ENCODE measurements at places on chromosomes 11 and 22. TPM values are rescaled to one million over a fixed set of nuclear protein-coding genes. Genes with fewer than 3 reads are reported as not detected.
A peak's percentile ranks its signal among the peaks of the same experiment; 100 is the strongest.

OR4A16 gene
- not detected for total RNA-seq

BIK gene
- total RNA-seq: 3.1 TPM

TREH gene
- total RNA-seq: not detected

GRIK4 gene
- not detected for total RNA-seq

SCGB1D2 gene
- total RNA-seq: not detected

OR2D2 gene
- 0.94 TPM for total RNA-seq

MIF gene
- total RNA-seq: 1,313 TPM

GRCh38 chr11:72637198-72637597 is 37.0 kb downstream of the PDE2A start:
- no peak for DNase-seq

- DNase-seq: peak; percentile 64
Measured at GRCh38 chr22:36329254-36330078, 58.3 kb downstream of the MYH9 start.

DNA sequence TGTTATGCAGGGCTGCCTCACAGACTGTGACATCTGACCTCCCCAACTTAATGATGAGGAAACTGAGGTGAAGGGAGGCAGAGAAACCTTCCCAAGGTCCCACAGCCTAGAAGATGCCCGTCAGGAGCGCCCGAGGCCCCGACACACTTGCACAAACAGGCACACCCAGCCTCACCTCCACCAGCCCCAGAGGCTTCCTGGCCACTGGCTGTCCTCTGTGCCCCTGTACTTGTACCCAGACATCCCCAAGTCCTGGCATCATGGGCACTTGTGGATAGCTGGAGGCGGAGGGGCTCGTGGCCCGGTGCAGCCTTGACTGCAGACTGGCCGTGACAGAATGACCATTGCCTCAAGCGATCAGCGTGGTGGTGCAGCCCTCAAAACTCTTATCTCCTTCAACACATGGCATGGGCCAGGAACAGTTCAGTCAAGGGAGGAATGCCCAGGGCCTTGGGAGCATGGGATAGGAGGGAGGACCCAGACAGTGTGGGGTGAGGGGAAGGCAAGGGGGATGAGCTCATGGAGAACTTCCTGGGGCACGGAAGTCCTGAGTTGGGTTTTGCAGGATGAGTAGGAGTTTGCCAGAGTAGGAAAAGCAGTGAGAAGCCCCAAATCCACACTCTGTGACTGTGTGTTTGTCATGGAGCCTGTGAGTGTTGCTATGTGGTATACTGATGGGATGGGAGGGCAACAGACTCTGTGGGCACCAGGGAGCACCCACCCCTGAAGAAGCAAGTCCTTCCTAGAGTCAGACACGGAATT is 25.8 kb upstream of the PPARA start:
- no peak for DNase-seq

DNA sequence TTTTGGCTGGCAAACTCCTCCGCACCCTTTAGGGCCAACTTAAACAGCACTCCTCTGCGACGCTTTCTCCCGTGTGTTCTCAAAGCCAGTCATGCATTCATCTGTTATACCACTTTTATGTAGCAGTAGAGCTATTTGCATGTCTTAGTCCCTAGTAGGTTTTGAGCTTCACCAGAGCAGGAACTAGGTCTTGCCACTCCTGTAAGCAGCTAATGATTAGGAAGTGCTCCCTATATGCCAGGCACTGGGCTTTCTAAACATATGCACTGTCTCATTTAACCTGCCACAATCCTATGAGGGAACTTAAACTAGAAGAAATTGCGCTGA is 180.8 kb downstream of the DBX1 start:
- no peak for DNase-seq

DNA sequence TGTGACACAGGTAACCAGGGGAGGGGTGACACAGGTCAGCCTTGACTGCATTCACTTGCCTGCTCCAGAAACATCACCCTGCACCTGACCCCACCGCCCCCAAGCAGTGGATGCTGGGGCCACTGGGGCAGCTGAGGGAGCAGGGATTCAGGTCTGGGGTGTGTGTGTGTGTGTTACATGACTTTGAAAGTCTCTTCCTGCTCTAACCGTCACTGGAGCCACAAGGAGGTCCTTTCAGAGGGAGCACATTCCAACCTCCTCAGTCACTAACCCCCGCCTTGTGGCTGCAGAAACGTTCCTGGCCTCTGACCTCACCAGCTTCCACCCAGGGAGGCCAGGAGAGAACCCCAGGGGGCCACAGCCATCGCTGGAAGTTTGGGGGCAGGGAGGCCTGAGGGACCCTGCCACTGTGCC is 2.9 kb upstream of the FOSL1 start:
- DNase-seq: no peak

DNA sequence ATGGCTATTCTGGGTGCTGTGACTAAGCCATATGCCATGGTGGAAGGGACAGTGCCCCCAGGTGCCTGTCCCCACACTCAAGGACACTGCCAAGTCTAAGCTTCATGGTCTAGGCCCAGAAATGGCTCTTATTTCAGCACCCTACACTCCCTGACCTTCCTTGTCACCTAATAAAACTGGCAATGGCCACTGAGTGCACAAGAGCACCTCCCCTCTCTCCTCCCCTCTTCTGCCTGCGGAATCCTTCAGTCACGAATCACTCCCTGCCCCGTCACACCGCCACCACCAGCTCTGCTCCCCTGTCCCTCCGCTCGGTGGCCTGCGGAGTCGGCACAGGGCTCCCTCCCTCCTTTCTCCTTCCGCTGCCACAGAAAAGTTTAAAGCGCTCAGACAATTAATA is 19.0 kb upstream of the LMO1 start:
- DNase-seq: no peak

GRCh38 chr22:29916007-29916544 is 33.1 kb downstream of the MTMR3 start:
- DNase-seq: no peak

GRCh38 chr11:8008212-8008611 is 21.1 kb downstream of the EIF3F start:
- no peak for DNase-seq

- DNase-seq: no peak
Measured at GRCh38 chr11:17267576-17267975, 9.0 kb upstream of the NUCB2 start.

DNA sequence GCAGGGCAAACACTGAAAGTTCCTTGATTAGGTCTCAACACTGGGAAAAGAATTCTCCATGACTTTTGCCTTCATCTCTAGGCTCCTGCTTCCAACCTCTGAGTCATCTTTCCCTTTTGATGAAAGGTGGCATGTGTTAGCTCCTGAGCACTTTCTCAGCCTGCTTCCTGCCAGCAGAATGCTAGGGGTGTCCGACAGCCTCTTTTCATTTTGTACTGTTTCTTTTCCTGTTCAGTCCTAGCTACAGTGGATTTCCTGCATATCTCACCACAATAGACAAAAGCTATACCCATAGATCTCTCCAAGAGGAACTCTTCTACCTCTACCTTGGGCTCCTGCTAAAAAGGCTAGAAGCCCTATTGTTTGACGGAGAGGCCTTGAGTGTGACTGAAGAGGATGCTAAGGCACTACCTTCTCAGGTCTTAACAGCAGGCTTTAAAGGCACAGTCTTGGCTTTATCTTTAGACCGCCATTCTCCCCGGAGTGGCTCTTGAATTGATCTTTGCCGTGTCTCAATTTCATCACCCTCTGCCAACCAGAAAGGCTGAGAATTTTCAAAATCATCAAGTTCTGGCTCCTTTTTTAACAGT is 145.5 kb downstream of the RBFOX2 start:
- DNase-seq: no peak

GRCh38 chr11:124402326-124402922 is 3.6 kb upstream of the OR8B3 start:
- DNase-seq: peak; percentile 32

- no peak for DNase-seq
Measured at GRCh38 chr11:75188671-75189070, 37.8 kb downstream of the SLCO2B1 start.

GRCh38 chr11:80084608-80085007 is 643.8 kb upstream of the TENM4 start:
- DNase-seq: no peak

DNA sequence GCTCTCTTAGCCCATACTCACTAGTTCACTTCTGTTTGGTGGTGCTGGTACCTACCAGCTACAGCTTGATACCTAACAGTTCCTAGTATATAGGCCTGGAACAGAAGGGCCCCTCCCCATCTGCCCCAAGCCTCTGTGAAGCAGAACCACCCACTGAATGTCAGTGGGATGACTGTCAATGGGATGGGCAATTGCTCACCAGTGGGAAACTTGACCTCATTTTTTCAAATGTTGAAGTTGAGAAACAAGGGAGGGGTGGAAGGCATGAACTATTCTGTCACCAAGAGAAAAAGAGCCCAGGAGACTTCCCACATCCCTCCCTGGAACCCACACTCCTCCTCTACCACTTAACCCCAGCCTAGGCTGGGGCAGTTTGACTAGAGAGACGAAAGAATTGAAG is at the start of gene NLRP10:
TSS of gene NLRP10 (minus strand) at position 62 of the 400 bp plus-strand sequence. CDS start 1,952 bp downstream, outside the sequence.
- no peak for DNase-seq

- DNase-seq: no peak
Measured at GRCh38 chr11:128021349-128022006, 565.9 kb downstream of the ETS1 start.

GRCh38 chr11:93160808-93161207 is 37.0 kb downstream of the SLC36A4 start:
- no peak for DNase-seq

- no peak for DNase-seq
Measured at GRCh38 chr11:71327156-71328085, 75.0 kb upstream of the SHANK2 start.

DNA sequence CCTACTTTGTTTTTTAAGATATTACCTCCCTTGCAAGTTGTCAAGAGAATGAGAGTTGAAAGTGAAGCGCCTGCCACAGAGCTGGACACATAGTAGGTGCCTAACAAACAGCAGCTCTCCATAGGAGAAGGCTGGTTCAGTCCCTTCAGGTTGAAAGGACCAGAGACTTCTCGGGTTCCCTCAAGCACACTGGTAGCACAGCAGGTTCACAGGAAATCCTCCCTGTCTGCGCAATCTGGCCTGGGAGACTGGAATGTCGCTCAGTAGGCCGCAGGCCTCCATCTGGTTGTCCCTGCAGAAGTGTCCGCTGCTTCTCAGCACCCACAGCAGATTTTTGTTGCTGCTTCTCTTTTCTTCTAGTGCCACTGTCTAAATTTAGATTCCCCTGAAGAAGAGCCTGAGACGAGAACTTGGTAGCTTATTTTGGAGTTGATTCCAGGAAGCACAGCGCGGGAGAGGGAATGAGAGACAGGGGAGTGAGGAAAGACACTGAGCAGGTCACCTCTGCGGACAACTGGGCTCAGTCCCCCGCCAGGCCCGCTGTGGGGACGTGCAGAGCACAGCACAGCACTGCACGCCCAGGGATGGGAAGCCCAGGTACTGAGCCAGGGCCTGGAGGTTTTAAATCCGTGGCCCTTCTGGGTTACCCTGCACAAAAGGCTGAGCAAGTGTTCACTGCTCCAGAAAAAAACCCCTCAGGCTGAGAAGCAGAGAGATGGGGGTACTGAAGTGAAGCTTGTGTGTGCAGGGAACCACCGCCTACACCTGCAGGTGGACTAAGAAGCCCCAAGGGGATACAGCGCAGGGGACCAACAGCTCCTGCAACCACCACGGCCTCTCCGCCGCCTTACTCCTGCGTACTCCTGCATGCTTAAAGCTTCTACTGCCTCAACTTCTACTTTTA is 31.6 kb downstream of the RBX1 start:
- no peak for DNase-seq

DNA sequence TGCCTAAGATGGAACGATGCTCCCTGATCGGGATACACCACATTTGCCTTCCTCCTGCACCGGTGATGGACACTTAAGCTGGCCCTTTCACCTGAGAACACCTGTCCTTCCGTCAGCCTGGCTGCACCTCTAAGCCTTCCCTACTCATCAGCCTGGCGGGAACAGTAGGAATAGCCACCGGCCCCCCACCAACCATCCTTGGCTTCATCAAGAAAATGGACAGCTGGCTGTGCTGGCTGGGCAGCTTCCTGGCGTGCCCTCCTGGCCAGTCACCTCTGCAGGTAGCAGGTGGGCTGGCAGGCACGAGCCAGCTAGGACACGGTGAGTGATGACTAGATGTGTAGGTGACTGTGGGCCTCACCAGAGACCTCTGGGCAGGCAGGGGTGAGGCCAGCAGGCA is 142.8 kb downstream of the CTTN start:
- no peak for DNase-seq

- no peak for DNase-seq
Measured at GRCh38 chr11:129317571-129317970, 58.1 kb upstream of the BARX2 start.

DNA sequence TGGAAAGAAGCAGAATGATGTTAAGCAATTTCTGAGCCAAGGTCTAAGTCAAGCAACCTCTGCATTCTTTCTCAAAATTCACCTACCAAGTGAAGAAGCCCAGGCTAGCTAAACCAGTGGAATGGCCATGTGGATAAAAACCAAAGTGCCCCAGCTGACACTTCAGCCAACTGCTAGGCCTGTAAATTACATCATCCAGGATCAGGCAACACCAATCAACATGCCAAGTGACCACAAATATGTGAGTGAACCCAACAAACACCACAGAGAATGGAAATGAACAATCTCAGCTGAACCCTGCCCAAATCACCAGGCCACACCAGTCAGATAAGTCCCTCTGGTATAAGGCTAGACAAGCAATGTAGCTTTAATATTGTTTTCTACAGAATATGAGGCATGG is 25.1 kb upstream of the FJX1 start:
- DNase-seq: no peak

- DNase-seq: no peak
Measured at GRCh38 chr22:31800065-31800464, 46.2 kb downstream of the DEPDC5 start.

DNA sequence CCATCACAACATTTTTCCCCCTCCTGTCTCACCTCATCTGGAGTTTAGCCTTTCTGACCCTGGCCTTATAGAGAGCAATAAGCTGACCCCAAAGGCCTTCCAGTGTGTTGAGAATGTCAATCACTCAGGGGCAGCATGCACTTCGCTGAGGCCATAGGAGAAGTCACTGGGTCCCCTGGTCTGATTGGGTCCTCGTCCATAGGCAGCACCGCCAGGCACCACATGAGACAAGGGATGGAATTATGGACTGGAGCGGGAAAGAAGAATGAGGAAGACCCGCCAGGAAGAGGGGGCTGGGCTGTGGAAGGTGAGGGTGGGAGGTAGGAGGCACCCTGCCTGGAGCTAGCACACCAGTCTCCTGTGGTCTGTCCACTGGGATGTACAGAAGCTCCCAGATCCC is 72.9 kb downstream of the DSCAML1 start:
- DNase-seq: no peak

DNA sequence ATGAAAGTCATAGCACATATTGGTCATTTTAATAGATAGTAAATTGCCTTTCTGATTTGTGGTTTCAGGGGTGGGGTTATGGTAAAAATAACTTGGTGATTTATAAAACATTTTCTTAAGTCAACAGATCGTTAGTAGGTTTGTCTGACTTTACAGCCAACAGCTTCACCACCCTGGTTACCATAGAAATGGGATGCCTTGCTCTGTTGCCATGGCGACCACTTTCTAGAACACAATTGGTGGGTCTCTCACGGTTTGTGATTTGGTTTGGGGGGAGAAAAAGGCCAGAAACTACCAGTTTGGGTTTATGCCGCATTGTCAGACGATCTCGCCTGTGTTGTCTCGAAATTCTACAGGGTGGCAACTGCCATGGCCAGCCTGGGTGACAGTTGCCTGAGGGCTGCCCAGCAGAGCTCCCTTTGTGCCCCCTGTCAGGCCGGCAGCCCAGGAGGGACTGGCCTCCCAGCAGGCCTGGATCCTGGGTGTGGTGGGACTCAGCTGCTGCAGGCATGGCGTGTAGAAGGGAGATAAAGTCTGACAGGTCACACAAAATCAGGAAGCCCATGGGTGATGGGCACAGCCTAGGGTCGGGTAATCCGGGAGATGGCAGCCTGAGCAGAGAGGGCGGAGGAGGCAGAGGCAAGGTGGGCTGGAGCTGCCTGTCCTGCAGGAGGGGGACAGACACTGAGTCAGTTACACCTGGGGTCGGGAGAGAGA is 30.9 kb downstream of the KCNC1 start:
- no peak for DNase-seq
